ENCODE measurements at places on chromosomes 1 and 21.

- no peak for DNase-seq
These were observed 14.3 kb downstream of the TMEM35B start for GRCh38 chr1:34970829-34971228.

- no peak for DNase-seq
These were observed 105.6 kb downstream of the MIS18A start for GRCh38 chr21:32173121-32173724.

DNA sequence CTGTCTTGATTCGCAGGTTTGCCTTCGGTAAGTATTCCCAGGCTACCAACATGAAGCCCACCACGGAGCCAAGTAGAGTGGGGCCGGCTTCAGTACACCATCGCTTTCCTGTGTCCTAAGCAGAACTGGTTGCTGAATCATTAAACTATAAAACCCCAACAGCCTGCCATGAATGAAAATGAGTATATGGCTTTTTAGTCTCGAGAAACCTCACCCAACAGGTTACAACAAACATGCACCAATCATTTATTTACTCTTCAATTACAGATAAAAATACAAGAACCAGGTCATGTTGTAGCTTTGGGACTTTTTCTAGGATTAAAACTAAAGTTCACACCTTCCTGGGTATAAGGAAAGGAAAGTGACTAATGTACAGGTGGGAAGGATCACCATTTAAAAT is 7.6 kb downstream of the TMPRSS2 start:
- no peak for DNase-seq

DNA sequence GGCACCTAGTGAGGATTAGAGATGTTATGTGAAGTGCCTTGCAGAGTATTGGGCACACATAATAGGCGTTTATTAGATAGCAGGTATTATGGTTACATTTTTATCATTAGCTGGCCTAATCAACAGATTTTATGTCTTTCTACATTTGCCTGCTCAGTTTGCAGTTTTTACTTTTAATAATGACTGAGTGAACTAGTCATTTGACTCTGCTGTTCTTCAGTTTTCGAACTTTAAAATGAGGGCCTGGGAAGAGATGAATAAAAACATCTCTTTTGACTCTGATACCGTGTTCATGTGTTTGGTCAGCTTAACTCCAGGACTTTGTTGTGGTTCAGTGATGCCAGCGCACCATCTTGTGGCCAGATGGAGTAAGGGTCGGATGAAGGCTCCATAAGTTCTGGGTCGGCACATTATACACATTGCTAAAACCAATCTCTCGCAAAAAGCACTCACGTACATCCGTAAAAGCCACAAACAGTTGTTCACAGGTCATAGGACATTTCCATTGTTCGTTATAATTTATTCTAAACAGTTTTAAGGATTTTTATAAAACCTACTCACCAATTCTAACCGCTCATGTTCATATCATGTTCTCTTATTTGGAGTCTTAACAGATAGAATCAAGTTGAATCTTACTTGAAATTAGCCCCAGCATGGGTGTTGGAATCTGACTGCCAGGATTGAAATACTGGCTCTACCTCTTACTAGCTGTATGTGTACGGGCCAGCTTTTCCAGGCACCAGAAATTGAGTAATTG is 78.4 kb upstream of the GPR88 start:
- DNase-seq = peak; percentile 47

GRCh38 chr1:30704271-30704670 is 19.1 kb downstream of the MATN1 start:
- DNase-seq = no peak

DNA sequence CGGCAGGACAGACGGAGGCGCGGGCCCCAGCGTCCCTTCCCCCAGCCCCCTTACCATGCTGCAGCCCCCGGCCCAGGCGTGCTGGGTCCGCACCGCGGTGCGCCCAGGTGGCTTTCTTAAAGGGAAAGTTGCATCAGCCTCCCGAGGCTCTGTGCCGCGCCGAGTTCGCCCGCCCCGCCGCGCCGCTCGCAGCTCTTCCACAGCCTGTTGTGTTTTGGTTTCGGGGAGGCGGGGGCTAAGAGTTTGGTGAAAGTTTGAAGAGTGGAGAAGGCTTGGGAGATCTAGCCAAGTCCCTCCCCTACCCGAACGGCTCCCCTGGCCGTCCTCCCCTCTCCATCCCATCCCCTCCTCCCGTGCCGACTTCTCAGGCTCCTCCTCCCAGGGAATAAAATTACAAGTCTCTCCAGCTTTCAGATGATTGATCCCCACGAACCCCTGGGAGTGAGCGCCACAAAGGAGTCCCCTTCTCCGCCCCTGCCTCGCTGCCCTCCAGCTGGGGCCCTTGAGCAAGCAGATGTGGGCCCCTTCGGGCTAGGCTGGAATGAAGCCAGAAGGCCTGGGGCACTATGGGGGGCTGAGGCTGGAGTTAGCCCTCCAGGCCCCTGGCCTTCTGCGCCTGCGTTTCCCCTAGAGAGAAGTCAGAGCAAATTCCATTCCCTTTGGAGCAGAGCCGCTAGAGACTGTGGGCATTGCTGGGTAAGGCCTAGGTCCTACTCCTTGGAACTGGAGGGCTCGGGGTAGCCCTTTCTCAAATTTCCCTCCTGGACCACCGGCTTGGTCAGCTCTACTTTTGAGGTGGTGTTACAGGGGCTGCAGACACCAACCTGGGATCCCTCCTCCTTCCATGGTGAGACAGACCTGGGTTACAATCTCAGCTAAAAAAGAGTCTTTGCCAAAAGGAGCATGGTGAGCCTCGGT is at the start of gene SLC6A9:
TSS of gene SLC6A9 (minus strand) at position 211 of the 918 bp plus-strand sequence. CDS start 7,185 bp downstream, outside the sequence.
- DNase-seq = no peak

DNA sequence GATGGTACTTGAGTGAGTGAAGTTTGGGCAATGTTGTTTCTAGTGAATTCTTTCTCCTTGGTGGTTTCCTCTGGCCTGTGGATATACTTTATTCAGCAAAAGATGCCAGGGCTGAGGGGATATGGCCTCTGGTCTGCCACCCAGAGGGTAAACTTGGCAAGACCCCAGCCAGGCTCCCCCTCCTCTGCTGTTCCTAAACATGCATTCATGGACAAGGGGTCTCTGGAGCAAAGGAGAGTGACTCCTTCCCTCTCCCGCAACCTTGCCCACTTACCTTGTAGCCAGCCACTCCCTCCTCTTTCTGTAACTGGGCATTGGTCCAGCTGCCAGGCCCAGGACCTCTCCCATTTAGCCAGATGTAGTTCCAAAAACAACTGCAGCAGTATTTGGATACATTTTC is 43.8 kb downstream of the RUNX3 start:
- DNase-seq = no peak

GRCh38 chr1:75174031-75174760 is 40.0 kb downstream of the LHX8 start:
- no peak for DNase-seq
